ENCODE measurements at places on chromosomes 7 and 10. TPM values are rescaled to one million over a fixed set of nuclear protein-coding genes. Genes with fewer than 3 reads are reported as not detected.

Gene STEAP4
- total RNA-seq: 0.07 TPM

Gene ADGRA1
- total RNA-seq: 0.40 TPM

Gene NET1
- total RNA-seq: 42.7 TPM

Gene IFIT2
- total RNA-seq: 2.4 TPM

Measured in A549 treated with Mapracorat at 1 μM for 4 hours (cell line).